Ovary (tissue), 10 donors: ENCODE measurements at places on chromosomes 1 and 21. TPM values are rescaled to one million over a fixed set of nuclear protein-coding genes. Genes with fewer than 3 reads are reported as not detected.

- DNase-seq: no peak
Measured at GRCh38 chr1:229803626-229804217, 177.7 kb downstream of the URB2 start.

The FMO2 gene
- 5.8 TPM for polyA plus RNA-seq

- DNase-seq: no peak
Measured at GRCh38 chr1:108610073-108610472, 50.2 kb downstream of the EEIG2 start.

DNA sequence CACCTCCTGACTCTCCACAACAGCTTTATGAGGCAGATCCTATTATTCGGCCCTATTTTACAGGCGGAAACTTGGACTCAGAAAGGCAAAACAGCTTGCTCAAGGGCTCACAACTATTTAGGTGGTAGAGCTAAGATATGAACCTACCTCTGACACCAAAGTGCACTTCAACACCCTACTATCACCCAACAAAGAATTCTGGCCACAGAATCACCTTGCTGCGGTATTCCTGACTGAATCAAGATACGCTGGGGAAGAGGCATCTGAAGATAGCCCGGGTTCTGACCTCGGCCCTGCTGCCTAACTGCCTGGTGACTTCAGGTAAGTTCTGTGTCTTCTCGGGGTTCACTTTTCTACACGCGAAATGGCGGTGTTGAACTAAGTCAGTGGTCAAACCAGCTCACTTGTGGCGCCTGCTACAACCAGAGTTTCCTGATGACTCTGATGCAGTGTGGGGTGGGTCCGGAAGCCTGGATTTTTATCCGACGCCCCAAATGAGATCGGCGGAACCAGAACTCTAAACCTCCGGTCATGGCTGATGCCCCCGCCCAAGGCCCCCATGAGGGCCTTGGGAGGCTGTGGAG, 608 bp downstream of the PEF1 start:
- no peak for DNase-seq

The SLC44A5 gene
- 1.1 TPM for polyA plus RNA-seq

The FOXO6 gene
- polyA plus RNA-seq: 0.90 TPM

- DNase-seq: no peak
Measured at GRCh38 chr1:163561580-163562295, 240.0 kb downstream of the NUF2 start.

The NES gene
- polyA plus RNA-seq: 31.7 TPM

DNA sequence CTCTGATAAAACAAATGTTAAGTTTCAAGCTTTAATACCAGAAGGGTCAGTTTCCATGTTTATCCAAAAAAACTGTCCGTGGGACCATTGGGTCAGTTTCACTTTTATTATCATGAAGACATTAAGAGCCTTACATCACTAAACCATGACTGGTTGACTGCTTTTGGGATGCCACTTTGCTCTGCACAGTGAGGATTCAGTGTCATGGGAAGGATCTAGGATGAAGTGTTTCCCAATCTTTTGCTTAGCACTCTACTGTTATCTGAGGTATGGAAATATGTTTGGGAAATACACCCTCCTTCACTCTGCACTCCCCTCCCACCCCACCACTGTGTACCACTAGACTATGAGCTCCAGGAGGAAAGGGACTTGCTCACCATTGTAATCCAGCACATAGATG, 16.3 kb downstream of the RPS6KC1 start:
- no peak for DNase-seq

GRCh38 chr1:222784371-222784770, 30.5 kb upstream of the DISP1 start:
- DNase-seq: no peak

DNA sequence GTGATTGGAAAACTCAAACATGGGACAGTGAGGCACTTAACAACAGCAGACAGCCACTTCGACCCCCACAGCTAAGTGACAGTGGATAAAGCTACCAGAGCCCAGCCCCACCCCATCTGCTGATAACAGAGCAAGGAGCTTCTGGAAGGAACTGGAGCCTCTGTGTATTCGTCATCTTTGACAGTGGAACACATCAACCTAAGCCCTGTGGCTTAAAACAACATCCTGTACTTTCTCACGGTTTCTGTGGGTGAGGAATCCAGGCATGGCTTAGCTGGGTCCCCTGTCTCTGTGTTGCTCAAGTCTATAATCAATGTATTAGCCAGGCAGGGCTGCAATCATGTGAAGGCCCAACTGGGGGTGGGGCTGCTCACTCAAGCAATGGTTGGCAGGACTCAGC, 18.4 kb upstream of the SIPA1L2 start:
- DNase-seq: no peak

GRCh38 chr1:36400825-36401601, 3.3 kb upstream of the LSM10 start:
- DNase-seq: no peak

DNA sequence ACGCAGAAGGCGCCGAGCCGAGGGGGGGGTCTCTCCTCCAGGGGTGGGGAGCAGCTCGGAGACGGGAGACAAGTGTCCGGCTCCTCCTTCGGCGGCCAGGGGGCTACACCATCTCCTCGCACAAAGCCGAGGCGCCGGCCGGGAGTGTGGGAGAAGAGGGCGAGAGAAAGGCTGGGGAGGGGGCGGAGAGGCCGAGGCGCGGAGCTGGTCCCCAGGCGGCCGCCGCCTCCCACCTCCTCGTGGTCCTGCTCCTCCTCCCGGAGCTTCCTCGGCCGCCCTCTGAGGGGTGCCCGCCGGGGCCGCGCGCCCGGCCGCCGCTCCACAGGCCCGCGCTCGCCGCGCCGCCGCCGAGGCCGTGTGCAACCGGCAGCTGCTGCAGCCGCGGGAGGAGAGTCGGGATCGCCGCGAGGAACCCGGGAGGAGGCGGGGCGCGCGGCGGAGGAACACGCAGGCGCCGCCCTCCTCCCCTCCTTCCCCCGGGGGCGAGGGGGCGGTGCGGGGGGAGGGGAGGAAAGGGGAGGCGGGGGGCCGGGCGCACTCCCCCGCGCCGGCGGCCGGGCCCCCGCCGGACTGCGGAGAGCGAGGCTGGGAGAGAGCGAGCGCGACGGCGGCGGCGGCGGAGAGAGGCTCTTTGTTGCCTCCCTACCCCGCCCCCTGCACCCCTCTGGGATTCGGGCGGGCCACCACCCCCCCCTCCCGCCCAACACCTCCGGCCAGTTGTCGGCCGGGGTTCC, at the start of gene ENAH:
Gene ENAH, minus strand, starts transcription at position 395 of the 734 bp plus-strand sequence. CDS start 433 bp downstream, outside the sequence.
- peak; percentile 87 for DNase-seq

The VHLL gene
- polyA plus RNA-seq: not detected

DNA sequence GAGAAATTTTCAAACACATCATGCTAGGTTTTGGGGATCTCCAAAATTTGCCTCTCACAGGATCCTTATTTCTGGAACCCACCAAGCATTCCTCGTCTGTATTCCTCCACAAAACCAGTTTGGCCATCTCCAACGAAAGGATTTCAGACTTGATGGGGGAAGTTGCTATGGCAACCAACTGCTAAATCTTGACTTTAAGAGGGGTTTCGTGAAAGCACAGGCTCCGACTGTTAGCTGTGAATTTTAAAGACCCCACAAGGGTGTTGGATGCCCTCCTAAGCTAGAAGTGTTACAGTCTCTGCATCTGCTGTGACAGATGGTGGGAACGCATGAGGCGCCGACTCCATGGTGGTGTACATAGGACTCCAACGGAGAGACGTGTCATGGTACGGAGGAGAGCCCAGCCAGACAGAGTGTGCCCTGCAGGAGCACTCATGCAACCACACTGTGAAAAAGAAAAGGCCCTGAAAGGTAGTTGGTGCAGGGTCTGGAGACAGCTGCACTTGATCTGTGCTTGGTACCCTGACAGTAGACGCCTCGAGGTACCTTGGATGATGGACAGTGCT, 147.1 kb downstream of the ASTN1 start:
- no peak for DNase-seq

The ARV1 gene
- polyA plus RNA-seq: 13.1 TPM

The LCE3E gene
- polyA plus RNA-seq: not detected

GRCh38 chr1:179816196-179816960, 61.2 kb downstream of the TOR1AIP2 start:
- DNase-seq: peak; percentile 71

The OR14K1 gene
- not detected for polyA plus RNA-seq

DNA sequence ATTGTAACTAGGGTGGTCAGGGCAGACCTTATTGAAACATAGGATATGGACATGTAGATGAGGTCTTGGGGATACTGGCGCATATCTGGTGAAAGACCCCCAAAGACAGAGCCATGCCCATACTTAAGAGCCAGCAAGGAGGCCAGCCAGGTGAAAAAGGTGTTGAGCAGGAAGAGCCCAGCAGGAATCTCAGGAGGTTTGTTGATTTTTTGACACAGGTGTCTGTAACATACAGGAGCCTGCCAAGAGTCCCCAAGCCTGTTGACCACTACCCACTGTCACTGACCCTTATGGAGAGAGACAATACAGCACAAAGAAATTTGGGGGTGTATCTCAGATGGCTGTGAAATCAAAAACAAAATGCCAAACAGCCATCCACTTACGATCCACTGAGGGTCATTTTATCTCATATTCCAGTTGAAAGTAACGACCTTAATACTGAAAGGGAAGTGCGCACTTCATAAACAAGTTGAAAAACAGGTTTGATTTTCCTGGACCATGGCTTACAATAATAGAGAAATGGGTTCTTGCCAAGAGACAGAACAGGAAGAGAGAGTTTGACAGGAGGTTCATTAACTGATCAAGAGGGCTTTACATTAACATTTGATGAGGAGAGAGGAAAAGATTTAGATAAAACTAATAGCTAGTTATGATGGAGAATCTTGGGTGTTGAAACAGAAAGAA, 163.6 kb downstream of the GLUL start:
- DNase-seq: no peak

GRCh38 chr1:8002329-8002910, 23.7 kb downstream of the ERRFI1 start:
- no peak for DNase-seq

GRCh38 chr1:240462277-240462676, 149.7 kb downstream of the GREM2 start:
- no peak for DNase-seq

- DNase-seq: no peak
Measured at GRCh38 chr1:113534130-113534817, 144.0 kb downstream of the MAGI3 start.

The CDA gene
- polyA plus RNA-seq: 2.8 TPM

DNA sequence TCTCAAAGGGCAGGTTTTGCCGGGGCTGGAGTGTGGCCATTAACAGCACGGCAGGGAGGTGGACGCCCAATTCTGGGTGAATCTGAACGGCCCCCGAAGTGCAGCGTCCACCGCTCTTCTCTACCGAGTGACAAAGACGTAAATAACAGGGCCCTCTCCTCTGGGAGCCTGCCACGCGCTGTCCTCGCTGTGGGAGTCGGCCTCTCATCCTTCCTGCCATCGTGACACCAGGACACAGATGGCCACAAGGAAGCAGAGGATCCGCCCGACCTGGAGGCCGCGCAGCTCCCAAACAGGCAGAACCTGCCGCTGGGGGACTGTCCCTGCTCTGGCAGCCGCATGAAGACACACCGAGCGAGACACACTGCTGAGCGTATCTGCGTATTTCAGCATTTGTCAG, 12.1 kb upstream of the CDK11B start:
- DNase-seq: peak; percentile 24

- no peak for DNase-seq
Measured at GRCh38 chr1:166915042-166915441, 39.0 kb upstream of the TADA1 start.

The NPHS2 gene
- polyA plus RNA-seq: 0.10 TPM

GRCh38 chr1:101497881-101498559, 261.2 kb downstream of the S1PR1 start:
- DNase-seq: no peak

- no peak for DNase-seq
Measured at GRCh38 chr1:67626861-67627235, 58.2 kb upstream of the GADD45A start.

DNA sequence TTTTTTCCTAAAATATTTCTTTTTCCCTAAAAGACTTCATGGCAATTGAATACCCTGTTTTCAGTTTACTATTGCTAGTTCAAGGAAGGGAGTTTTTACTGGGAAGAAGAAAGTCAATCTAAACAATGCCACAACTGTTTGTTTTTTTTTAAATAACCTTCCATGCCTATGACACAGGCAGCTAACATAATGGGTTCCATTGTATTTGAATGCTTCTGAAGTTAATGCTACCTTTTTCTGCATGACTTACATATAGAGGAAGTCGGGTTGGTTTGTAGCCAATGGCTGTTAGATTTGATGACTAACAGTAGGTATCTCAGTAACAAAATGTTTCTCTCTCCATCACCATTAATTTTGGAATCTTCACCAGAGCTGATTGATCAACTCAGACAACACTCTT, 134.0 kb downstream of the KIF26B start:
- DNase-seq: no peak

DNA sequence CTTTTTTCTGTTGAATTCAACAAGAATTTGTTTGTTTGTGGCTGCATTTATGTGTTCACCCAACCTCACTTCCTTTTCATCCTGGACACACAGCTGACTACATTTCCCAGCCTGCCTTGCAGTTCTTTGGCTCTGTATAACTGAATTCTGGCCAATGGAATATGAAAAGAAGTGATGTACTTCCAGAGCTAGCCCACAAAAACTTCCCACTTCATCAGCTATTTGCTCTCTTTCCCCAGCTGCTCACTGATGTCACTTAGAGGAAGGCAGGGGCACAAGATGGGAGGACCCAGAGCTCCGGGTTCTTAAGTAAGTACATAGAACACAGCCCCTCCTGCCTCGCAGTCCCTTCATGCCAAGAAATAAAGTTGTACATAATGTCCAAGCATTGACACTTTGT, 235.0 kb upstream of the FGGY start:
- DNase-seq: peak; percentile 56

The SHISAL2A gene
- not detected for polyA plus RNA-seq

- no peak for DNase-seq
Measured at GRCh38 chr1:187053876-187054275, 225.1 kb downstream of the PLA2G4A start.

The C21orf58 gene
- polyA plus RNA-seq: 2.7 TPM

The RPS6KC1 gene
- polyA plus RNA-seq: 15.2 TPM

The RAB7B gene
- polyA plus RNA-seq: 3.0 TPM

DNA sequence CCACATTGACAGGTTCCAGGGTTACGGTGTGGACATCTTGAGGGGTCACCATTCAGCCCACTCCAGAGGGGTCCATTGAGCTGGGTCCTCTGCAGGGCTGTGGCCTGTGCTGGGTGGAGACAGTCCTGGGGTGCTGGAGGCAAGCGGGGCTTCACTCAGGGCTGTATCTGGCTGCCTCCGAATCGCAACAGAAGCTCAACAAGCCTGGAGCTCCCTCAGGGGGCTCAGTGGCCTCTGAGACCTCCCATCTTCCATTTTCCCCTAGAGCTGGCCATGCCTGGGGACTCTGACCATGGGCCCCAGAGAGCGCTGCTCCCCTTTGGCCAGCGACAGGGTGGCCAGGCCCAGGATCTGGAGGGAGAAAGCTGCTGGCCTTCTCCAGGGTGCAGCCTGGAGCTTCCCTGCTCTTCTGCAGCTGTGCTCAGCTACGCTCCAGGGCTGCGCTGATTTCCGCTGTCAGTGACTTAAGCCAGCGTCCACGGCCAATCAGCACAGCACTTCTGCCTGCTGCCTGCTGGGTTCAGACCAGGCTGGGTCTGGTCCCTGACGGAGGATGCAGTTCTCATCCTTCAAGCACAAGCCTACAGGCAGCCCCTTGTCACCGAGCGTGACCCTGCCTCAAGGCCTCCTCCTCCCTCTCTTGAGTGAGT, 45.0 kb upstream of the ADARB1 start:
- no peak for DNase-seq
